Left colon (tissue), 2 donors: ENCODE measurements at places on chromosomes 7 and 10. TPM values are rescaled to one million over a fixed set of nuclear protein-coding genes. Genes with fewer than 3 reads are reported as not detected.

DNA sequence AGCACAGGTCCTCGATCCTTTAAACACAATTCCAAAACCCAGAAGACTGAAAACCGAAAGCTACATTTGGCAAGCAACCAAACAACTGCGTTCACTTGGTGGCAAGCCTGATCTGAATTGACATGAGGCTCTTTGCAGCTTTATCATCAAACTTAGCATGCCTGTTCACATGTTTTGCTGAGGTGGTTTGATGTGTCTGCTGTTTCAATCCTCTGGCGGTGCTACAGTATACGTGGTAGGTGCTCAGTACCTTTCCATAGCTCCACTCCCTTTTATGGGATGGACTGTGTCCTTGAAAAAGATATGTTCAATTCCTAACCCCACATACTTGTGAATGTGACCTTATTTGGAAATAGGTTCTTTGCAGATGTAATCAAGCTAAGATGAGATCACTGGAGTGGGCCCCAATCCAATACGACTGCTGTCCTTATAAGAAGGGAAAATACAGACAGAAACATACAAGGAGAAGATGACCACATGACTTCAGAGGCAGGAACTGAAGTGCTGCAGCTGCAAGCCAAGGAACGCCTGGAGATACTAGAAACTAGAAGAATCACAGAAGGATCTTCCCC lies 33.4 kb downstream of the CCDC6 start:
- peak; percentile 78 for DNase-seq

DNA sequence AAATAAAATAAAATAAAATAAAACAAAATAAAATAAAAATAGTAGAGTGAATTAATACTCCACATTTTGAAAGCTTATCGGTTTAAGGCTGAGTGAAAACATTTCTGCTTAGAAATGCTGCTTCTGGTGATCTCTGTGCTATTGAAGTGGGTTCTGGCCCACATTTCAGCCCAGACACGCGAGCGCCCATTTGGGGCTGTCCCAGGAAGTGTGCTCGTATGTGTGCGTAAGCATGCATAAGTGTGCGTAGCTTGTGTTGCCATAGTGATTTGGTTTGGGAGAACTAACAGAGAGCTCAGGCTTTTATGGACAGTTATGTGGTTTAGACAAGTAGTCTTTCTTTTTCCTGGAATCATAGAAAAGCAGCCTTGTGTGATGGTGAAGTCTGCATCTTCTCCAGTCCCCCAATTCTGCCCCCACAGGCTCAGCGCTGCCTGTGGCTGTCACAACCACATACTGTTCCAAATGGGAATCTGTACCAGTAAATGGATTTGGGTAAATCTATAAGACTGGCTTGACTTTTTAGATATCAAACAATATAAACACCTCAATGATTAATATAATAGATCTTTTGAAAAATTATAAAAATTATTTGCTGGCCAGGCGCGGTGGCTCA lies 29.8 kb upstream of the PURB start:
- no peak for DNase-seq

DNA sequence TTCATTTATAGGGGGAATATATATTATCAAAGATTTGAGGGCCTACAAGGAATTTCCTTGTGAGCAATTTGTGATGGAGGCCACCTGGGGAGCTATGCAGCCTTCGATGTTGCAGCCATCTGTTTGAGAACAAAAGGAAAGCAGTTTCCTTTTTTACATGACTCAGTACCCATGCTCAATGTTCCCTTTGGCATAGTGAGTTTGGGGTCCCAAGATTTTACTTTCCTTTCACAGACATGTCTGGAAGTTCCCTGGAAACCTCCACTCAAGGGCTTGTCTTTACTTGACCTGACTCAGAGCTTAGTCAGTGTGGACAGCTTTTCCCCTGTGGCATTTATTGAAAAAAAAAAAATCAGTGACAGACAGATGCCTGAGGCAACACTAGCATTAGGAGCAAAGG lies 73.5 kb upstream of the VIPR2 start:
- DNase-seq, result no peak

DNA sequence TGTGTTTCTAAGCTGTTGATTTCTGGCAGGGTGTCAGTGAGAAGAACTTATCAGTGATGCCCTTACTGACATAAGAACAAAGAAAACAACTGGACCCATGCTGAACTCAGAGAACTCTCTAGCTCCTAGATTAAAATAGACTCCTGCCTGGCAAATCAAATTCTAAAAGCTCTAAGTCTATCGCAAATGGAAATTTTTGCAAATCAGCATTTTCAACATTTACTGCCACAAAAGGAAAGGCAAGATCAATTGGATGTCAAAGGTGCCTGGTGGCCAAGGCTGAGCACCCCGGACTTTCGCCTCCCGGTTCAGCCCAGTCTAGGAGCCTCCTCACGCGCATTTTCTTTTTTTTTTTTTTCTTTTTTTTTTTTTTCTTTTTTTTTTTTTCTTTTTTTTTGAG lies 251.6 kb downstream of the TCERG1L start:
- DNase-seq, result no peak

DNA sequence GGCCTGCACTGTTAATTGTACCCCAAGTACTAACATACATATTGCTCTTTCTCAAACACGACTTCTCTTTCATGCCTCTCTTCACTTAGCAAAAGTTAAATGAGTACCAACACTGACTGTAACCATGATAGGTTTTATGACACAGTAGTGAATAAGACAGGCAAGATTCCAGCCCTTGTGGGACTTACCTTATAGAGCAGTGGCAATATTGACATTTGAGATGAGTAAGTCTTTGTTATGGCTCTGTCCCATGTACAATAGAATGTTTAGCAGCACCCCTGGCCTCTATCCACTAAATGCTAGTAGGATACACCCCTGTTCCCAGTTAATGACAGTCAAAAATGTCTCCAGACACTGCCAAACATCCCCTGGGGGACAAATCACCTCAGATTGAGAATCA lies 11.9 kb upstream of the COL1A2 start:
- no peak for DNase-seq

GDF10 gene
- 0.67 TPM for total RNA-seq

ABCB4 gene
- 0.37 TPM for total RNA-seq

CALHM3 gene
- not detected for total RNA-seq

GBX1 gene
- not detected for total RNA-seq
